Esophagus squamous epithelium (tissue), 5 donors: ENCODE measurements at places on chromosomes 5 and 9.

GRCh38 chr9:100170085-100170484 lies 71.0 kb downstream of the INVS start:
- no peak for DNase-seq

DNA sequence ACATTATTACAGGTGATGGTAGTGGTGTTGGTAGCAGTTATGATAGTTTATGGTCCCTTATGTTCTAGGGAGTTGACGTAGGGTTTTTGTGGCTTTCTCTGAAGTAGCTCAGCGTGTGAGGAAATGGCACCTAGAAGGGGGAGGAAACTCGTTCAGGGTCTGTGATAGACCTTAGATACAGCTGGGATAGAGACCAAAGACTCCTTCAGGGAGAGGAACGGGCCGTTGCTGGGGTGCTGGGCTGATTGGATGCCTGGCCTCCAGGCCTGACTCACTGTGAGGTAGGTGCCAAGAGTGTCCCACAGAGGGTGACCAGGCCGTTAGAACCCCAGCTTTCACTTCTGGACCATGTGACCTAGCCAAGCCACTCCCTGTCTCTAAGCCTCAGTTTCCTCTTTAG lies 96.6 kb downstream of the DAB2IP start:
- no peak for DNase-seq

- no peak for DNase-seq
Measured at GRCh38 chr5:39767916-39768315, 343.1 kb upstream of the DAB2 start.

DNA sequence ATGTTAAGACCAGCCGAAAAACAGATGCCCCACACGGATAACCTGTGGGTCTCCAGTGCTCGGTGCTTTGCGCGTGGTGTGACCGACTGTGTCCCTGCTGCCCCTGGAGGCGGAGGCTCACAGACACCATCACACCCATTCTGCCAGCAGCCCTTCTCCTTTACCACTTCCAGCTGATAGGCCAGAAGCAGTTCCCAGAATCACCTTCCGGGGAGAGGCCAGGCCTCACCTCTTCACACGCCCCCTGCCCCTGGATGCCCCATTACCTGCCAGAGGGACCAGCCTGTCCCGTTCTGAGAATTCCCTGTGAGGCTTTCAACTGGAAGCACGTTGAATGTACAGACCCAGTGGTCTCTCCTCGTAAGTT lies 21.6 kb upstream of the LRRC14B start:
- no peak for DNase-seq

DNA sequence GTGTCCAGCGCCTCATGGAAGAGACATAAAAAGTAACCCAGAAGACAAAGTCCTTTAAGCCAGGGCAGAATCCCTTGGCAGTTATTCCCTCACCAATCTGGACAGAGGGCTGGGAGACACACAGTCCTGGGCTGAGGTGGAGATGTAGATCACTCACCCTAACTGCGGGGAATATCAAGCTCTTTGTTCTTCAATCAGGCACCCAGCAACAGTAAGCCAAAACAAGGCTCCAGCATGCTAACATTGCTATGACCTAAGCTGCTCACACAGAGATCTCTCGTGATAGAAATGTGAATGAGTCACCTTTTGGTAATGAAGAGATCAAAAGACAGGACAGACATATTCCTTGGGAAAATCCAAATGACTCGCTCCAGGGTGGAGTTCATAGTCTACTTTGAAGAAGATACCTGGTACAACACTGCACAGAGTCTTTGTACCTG lies 101.3 kb downstream of the FBN2 start:
- no peak for DNase-seq

GRCh38 chr9:12604164-12604821 lies 88.9 kb upstream of the TYRP1 start:
- no peak for DNase-seq
